ENCODE measurements at places on chromosomes 5 and 9. TPM values are rescaled to one million over a fixed set of nuclear protein-coding genes. Genes with fewer than 3 reads are reported as not detected.
A peak's percentile ranks its signal among the peaks of the same experiment; 100 is the strongest.

GRCh38 chr5:75200776-75201175 is 35.9 kb downstream of the ANKRD31 start:
- DNase-seq, result no peak

DNA sequence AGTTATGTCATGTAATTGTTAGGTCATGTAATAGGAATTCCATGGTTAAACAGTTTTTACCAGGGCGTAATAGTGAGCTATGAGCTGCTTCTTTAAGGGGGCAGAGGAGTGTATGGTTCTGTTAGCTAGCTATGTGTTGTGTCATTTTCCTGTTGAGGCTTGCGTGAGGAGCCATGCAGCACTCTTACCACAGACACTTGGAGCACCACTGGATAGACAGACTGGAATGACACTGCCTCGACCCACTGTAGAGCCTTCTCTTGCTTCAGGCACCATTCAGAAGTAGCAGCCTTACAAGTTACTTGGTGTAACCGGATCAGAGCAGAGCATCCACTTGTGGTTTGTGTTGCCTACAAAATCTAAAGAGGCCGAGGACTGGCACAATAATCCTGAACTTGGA is 28.3 kb upstream of the STOM start:
- peak; percentile 83 for DNase-seq

DNA sequence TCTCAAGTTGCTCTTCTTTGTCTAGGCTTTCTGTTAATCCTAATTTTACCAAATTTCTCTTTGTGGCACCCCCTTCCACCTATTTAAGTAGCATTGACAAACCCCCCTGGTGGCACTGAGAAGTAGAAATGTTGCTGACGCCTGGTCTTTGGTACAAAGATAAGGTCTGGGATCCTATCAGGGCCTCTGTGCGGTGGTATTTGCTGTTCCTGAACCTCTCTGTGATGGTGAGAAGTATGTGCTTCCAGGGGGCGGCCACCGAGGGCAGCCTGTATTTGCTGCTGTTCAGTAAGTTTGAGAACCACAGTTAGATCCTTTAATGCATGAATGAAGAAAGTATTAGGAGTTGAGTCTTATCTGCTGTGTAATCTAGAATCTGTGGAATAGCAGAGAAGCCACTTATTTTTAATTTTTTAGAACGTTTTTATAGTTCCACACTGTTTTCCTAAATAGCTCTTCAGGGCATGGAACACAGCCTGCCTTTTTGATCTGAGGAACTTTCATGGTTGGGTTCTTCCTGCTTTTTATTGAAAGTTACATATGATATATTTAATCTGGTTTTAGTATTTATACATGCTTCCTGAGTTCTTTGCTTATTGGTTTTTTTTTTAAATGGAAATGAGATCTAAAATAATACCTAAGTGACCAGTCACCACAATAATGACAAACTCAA is 124.2 kb downstream of the TRIO start:
- DNase-seq, result no peak

The CDO1 gene
- not detected for total RNA-seq

The SHC3 gene
- not detected for total RNA-seq
